ENCODE measurements at places on chromosomes 12 and 14.

DNA sequence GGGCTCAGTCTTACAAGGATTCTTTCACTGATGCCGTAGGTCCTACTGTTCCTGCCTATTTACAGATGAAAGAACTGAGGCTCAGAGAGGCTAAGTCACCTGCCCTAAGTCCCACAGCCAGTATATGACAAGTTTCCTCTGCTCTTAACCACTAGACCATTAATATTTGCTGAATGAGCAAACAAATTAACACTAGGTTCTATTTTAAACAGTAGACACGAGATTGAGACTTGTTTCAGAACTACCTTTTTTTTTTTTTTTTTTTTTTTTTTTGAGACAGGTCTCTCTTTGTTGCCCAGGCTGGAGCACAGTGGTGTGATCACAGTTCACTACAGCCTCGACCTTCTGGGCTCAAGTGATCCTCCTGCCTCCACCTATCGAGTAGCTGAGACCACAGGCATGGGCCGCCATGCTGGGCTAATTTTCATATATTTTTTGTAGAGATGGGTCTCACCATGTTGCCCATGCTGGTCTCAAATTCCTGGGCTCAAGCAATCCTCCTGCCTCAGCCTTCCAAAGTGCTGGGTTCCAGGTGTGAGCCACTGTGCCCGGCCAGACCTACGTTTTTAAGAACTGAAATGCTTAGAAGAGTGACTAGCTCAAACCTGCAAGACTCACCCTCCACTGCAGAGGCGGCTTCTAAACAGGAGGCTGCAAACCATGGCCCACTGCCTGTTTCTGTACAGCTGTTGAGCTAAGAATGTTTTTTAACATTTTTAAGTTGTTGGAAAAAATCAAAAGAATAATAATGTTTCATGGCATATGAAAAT is 12.9 kb downstream of the SYNE3 start:
- DNase-seq, result no peak

DNA sequence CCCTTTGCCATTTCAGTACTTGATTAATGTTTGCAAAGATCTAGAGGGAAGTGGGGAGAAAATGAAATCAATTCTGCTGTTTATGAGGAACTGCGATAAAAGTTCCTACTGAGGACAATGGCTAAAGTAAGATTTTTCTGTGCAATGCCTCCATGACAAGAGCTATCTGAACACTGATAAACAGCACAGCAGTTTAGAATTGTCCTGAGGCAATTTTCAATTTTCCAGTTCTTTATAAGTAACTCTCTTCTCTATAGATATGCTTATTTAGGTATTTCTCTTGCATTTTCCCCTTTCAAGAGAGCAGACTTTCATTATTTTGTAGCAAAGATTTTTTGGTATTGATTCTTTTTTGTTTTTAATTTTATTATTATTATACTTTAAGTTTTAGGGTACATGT is 34.6 kb upstream of the TMTC2 start:
- DNase-seq, result no peak

GRCh38 chr12:138171-138897 is 71.8 kb downstream of the IQSEC3 start:
- no peak for DNase-seq

- DNase-seq, result no peak
These were observed 13.5 kb downstream of the UBR7 start for GRCh38 chr14:93220509-93220908.

- no peak for DNase-seq
These were observed 72.9 kb downstream of the ACACB start for GRCh38 chr12:109189291-109189690.

GRCh38 chr14:45793081-45793480 is 540.1 kb upstream of the MIS18BP1 start:
- no peak for DNase-seq

DNA sequence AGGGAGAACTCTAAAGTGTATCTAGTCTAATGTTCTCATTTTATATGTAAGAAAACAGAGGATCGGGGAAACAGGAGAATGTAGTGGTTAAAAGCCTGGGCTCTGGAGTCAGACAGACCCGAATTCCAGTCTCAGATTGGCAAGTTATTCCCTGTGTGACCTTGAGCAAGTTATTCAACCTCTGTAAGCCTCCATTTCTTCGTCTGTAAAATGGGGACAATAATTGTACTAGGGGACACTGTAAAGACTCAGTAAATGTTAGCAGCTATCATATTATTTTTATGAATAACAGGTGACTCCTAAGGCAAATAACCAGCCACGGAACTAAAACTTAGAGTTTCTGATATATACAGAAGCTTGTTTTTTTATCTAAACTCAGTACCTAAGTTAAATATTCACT is 152.1 kb downstream of the APAF1 start:
- DNase-seq, result no peak

- no peak for DNase-seq
These were observed 11.5 kb downstream of the UBE2N start for GRCh38 chr12:93430280-93430679.

GRCh38 chr14:82104013-82104412 is 570.4 kb upstream of the SEL1L start:
- DNase-seq, result no peak

DNA sequence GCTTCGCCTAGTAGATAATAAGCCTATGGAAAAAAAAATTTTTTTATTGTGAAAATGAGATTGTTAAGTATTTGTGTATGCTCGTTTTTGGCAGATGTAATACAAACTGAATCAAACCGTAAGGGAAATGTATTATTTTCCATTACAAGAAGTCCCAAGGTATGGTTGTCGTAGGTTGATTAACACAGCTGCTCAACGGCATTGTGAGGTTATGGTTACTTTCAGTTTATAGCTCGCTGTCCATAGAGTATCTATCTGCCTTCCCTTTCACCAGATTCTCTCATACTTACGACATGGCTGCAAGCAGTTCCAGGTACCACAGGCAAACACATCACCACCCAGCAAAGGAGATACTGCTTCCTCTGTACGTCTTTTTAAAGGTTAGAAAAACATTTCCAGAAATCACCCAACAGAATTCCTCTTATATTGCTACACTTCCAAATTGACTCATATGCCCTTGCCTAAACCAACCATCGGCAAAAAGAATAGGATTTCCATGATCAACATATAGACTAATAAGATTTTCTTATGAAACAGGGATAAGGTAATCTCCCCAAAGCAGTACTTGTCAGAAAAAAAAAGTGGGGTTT is 338.6 kb downstream of the SYT1 start:
- DNase-seq, result no peak

- no peak for DNase-seq
These were observed 817 bp upstream of the MDM1 start for GRCh38 chr12:68332728-68333630.

GRCh38 chr14:66746316-66747006 is 238.5 kb downstream of the GPHN start:
- no peak for DNase-seq

- no peak for DNase-seq
These were observed 412.6 kb downstream of the APAF1 start for GRCh38 chr12:99057670-99058069.

Measured in T-helper 1 cell (primary cell).